ENCODE measurements at places on chromosomes 7 and 10.

GRCh38 chr7:151796871-151797537 lies 79.9 kb downstream of the PRKAG2 start:
- DNase-seq: no peak

DNA sequence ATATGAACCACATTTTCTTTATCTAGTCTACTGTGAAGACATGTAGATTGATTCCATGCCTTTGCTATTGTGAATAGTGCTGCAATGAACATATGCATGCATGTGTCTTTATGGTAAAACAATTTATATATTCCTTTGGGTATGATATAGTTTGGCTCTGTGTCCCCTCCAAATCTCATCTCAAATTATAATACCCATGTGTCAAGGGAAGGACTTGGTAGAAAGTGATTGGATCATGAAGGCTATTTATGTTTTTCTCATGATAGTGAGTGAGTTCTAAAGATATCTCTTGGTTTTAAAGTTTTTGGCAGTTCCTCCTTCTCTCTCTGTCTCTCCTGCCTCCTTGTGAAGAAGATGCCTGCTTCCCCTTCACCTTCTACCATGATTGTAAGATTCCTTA lies 248.7 kb downstream of the GPR37 start:
- no peak for DNase-seq

DNA sequence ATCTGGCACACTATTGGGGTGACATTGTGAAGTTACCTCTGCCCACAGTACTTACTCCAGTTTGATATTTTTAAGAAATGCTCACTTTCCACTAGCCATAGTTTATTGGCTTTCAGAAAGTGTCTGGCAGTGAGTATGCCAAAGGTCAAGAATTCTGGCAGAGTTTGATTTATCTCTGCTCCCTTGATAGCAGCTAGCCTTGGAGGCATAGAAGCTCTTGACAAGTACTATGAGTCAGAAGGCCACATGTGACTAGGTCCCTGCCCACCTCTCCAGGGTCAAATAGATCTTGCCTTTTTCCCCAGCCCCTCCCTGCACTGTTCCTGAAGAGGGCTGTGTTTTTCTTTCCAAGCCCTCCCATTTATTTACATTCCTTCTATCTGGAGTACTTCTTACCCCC lies 202.2 kb downstream of the AUTS2 start:
- no peak for DNase-seq

- no peak for DNase-seq
Measured at GRCh38 chr7:33070831-33071230, 8.3 kb upstream of the NT5C3A start.

DNA sequence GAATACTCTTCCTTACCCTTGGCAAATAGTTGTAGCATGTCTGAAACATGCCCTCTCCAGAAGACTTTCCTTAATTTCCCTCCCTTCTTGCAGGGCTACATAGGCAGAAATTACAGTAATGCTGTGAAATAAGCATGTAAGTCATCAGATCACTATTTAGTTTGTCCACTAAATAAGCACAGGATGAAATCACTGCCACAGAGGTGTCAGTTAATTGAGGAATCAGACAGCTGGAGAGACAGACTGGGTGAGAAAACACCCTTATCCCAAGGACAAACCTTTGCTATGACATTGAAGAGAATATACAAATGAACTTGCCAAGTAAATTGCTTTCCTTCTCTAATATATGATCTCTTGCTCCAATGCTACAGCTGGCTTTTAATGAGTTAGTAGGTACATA lies 129.3 kb downstream of the CHRM2 start:
- no peak for DNase-seq

- DNase-seq: no peak
Measured at GRCh38 chr10:120490288-120490687, 33.3 kb downstream of the PLPP4 start.

- DNase-seq: no peak
Measured at GRCh38 chr10:53597835-53598251, 825.3 kb upstream of the MBL2 start.

DNA sequence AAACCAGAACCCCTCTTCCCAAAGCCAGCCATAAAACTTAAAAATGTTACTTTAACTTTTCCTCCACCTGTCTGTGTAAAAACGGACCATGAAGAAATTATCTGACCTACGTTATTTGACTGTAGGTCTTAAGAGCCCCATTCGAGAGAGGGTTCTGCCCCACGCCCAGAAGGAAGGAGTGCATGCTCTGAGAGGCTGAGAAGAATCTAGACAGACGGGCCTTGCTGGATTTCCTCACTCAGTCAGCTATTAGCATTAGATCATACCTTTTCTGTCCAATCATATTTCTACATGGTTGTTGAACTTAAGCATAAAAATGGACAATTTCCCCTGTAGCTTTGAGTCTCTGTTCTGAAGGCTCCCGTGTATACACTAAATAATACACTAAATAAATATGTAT lies 38.1 kb upstream of the WDR11 start:
- no peak for DNase-seq

GRCh38 chr7:130415006-130415405 lies 25.8 kb downstream of the CEP41 start:
- no peak for DNase-seq

DNA sequence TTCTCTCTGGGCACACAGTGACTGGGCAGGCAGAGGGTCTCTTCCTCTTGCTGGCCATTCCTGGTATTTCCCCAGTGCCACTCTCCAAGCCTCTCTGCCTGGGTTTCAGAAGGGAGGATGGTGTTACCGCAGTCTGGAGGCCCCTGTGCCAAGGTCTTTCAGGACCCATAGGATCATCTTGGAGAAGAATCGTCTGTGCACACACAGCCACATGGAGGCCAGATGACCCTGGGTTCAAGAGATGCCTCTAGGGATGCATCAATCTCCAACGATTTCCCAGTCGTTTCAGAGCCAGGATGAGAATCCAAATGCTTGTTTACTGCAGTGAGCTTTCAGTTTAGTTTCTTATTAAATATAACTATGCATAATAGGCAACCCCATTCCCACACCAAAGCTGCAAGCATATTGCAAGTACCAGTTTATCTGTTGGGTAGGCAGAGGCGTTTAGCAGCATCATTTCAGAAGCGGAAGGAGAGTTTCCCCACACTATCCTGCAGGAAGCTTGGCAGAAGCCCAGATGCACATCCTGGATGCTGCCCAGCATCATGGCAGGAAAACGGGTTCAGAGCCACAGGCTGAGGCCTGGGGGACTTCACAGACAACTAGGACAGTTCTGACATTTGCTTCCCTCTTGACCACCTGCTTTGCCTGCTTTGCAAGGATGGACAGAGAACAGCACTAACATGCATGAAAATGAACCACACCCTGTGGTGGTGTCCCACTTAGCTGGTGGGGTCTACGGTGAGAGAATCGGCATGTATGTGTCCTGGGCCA lies 134.7 kb upstream of the FAM20C start:
- DNase-seq: no peak

DNA sequence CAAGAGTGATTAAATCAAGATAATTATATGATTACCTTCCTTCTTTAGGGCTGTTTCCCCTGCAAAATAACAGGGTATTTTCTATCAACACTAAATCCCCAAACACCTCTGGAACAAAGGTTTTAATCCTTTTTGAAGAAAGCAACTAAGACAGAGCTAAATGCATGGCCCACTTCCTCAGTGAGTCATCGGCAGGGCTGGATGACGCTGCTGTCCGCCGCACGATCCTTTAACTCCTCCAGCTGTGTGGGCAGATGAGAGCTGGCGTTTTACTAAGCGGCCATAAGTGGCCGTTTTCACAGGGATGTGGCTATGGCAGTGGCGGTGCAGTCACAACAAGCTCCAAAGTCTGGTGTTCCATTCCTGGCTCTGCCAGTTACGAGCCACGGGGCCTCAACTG lies 76.0 kb upstream of the C1QL3 start:
- DNase-seq: no peak

GRCh38 chr10:31219306-31219705 lies 99.7 kb upstream of the ZEB1 start:
- no peak for DNase-seq

- no peak for DNase-seq
Measured at GRCh38 chr7:101216860-101217387, 457 bp downstream of the PLOD3 start.

- DNase-seq: no peak
Measured at GRCh38 chr10:117734731-117735405, 192.3 kb downstream of the EMX2 start.

DNA sequence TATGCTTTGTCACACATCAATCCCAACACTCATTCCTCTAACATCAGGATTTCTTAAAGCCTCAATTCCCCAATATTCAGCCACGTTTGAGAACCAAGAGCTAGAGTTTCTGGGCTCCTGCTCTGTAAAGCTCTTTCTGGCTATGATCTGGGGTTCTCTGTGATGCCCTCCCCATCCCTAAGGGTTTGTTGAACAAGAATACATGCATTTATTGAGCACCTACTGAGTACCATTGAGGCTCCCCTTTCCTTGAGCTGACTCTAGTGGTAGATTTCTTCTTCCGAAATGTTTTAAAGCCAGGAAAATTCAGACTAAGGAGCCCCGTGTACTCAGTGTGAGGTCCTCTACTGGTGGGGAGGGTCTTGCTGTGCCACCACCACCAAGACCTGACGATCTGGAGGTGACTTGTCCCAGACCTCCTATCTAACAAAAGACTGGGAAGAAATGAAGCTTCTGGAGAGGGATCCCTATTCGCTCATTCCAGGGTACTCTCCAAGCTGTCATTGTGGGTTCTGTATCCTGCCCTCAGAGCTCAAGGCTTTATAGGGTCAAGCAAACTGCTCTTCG lies 23.1 kb upstream of the SRGN start:
- DNase-seq: no peak

DNA sequence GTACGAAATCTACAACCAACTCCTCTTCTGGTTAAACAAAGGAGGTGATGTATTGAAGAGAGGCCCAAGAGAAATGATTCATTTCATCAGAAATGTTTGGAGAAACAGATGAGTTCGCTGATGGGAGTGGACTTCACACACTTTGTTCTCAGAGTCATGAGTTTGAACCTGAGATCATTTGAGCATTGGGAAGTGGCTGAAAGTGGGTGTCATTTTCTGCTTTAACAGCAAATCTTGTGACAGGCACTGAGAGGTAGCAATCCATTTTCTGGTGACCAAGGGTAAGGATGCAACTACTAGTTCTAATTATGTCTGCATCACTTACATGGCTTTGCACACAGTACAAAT lies 51.4 kb downstream of the RBM20 start:
- no peak for DNase-seq

- DNase-seq: no peak
Measured at GRCh38 chr10:80488539-80489066, 34.5 kb downstream of the TSPAN14 start.

DNA sequence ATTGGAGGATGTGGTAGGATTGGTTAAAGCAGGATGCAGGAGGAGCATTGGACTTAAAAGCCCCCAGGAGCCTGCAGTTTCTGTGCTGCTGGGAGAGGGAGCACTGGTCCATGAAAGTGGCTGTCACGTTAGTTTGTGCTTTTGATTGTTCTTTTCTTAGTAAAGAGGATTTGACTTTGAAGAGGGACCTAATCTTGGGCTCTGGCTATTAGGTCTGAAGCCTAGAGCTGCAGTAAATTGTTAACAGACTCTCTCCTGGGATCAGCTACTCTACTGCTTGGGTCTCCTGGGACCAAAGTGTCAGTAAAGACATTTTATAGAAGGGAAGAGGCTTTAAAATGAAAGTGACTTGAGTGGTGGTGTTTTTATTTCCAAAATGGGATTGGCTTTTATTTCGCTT lies 3.7 kb downstream of the ZFYVE27 start:
- DNase-seq: no peak

- DNase-seq: no peak
Measured at GRCh38 chr10:58765910-58766309, 253.2 kb downstream of the BICC1 start.

GRCh38 chr10:34618611-34619010 lies 196.5 kb downstream of the PARD3 start:
- DNase-seq: no peak

GRCh38 chr7:133662830-133663229 lies 410.0 kb downstream of the EXOC4 start:
- no peak for DNase-seq

- DNase-seq: no peak
Measured at GRCh38 chr7:110780712-110781111, 310.2 kb upstream of the LRRN3 start.

DNA sequence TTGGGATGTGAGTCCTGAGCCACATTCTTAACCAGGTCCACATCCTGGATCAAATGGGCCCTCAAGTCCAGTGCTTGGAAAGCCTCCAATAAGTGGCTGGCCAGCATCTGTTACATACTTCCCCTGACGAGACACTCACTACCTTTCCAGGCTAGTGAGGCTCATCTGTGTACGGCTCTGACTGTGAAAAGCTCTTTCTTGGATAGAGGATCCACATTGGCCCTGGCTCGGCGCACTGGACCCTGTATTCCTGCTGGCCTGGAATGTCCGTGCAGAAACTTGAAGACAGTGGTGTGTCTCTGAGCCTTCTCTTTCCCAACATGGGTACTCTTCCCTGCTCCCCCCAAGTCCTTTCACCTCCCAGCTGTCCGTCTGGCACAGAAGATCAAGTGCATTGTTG lies 35.5 kb downstream of the MYL10 start:
- no peak for DNase-seq

All from activated CD4-positive, alpha-beta T cell treated with anti-CD3 and anti-CD28 coated beads, Interleukin-2, Interleukin-4, amounts not matched to agents 100 ng/mL and 50 ng/mL, durations not matched to agents 16 hours and 8 hours (primary cell).